ENCODE measurements at places on chromosomes 7 and 10. TPM values are rescaled to one million over a fixed set of nuclear protein-coding genes. Genes with fewer than 3 reads are reported as not detected.

Gene C10orf105
- 0.76 TPM for total RNA-seq

Gene FZD1
- not detected for total RNA-seq

Gene SLC18A3
- not detected for total RNA-seq

Gene LIPN
- total RNA-seq: not detected

Gene PRF1
- total RNA-seq: 32.6 TPM

Gene GJD4
- total RNA-seq: not detected

Gene PRKG1
- total RNA-seq: not detected

Gene MRM2
- total RNA-seq: 26.9 TPM

Gene ENTPD7
- 3.0 TPM for total RNA-seq

Gene OR6V1
- not detected for total RNA-seq

Gene ANKRD22
- total RNA-seq: 0.24 TPM

DNA sequence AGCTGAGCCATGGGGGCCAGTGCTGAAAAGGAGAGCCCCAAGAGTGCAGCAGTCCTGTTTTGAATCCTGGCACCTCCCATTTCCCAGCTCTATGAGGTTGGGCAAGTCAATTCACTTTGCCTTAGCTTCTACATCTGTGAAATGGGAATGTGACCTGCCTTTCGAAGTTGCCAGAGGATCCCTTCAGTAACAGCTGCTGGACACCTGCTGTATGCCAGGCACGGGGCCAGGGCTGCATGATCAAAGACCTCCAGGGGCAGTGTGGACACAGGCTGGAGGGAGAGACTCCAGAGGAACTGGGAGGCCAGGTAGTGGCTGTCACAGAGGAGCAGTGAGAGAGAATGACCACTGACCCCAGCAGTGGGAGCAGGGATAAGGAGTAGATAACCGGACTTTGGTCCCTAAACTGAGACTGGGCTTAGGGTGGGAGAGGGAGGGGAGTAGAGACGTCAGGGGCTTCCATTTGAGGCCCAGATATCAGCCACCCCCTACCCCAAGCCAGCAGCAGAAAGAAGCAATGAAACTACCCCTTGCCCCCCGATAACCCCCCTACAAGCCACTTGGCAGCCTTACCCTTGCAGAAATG, 45.2 kb downstream of the SRRM3 start:
- H3K27me3 ChIP-seq: peaks cover 5% of the 10 kb centered on the region
- no peak overlapping the region for H3K27ac ChIP-seq
- no peaks in the 10 kb centered on the region for H3K4me1 ChIP-seq
- no peak for DNase-seq
- H3K36me3 ChIP-seq: no peaks in the 10 kb centered on the region

DNA sequence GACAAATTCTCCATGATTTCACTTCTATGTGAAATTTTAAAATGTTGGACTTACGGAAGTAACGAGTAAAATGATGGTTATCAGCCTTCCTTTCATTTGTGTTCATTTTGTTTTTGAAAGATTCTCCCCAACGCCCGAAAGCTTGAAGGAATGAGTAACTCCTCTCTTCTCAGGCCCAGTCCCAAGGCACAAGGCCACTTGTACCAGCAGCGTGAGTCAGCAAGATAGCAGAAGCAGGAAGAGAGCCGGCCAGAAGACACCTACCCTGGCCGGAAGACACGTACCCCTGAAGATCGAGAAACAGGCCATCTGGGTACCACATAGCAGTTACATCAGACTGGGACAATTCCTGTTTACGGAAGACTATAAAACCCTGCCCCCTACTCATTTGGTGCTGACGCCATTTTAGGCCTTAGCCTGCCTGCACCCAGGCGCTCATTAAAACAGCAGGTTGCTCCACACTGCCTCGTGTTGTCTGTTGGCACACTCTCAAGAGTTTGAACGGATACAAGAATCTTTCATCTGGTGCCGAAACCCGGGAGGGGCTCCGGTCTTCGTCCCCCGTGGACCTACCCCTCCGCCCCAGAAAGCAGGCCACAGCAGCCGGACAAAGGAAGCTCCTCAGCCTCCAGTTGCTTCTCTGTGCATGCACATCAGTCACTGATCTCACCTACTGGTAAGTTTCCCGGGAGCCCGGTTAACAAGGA, 60.4 kb downstream of the LRRC17 start:
- H3K4me1 ChIP-seq: no peaks in the 10 kb centered on the region
- no peak overlapping the region for H3K27ac ChIP-seq
- H3K4me3 ChIP-seq: no peak overlapping the region
- no peaks in the 10 kb centered on the region for H3K27me3 ChIP-seq
- no peak for DNase-seq

DNA sequence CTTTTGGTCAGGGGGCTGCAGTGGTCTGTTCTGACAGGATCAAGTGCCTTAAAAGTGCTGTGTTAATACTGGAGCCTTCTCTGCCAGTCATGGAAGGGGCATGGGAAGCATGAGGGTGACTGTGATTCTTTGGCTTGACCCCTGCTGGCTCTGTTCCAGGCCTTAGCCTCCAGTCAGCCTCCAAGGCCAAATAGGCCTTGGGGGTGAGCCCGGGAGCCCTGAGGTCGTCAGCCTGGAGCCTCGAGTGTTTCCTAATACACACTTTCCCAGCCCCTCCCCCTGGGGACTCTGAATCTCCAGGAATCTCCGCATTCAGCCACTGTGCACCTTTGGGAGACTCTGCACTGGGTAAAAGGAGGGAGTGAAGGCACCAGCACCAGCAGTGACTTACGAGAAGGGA, 10.0 kb downstream of the HKDC1 start:
- no peak overlapping the region for H3K4me3 ChIP-seq
- no peaks in the 10 kb centered on the region for H3K36me3 ChIP-seq
- H3K4me1 ChIP-seq: peaks cover 54% of the 10 kb centered on the region
- H3K27me3 ChIP-seq: no peaks in the 10 kb centered on the region

DNA sequence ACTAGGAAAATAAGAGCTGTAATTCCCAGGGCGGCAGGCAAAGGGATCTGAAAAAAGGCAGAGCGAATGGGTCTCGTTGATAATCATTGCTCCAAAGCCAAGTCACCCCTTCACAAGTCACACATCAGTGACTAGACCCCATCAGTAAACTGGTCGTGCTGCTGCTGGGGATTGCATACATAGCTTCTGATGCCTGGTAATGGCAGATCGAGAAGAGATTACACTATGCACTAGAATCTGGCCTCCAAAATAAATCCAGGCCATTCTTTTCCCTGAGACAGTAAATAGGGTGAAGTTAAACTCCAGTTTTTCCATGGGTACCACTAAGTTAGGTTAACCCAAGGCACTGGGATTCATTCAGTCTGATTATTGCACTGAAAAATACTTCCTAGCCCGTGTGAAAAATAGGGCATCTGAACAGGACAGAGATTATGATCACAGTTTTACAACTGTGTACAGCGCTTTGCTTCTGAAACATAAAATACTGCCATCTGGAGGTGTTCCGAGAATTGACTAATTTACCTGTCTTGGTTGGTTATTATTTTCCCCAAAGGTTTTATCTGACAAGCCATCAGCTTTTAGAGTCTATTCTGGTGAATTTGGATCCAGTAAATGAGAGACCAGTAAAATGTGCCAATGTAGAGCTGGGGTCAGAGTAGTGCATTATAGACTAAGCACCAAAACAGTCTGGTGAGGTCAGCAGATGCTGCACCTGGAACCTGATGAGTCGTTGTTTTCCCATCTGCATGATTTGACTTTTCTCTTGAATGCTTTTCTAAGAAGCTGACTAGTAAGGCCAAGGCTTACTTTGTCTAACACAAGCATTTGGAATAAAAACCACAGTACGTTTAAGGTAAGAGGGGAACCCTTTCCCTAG, 82.9 kb upstream of the AFAP1L2 start:
- H3K27ac ChIP-seq: peak overlapping the region; percentile 85
- H3K36me3 ChIP-seq: peaks cover 39% of the 10 kb centered on the region
- DNase-seq: peak; percentile 63
- H3K4me3 ChIP-seq: no peak overlapping the region

- peaks cover 24% of the 10 kb centered on the region for H3K4me1 ChIP-seq
- no peak overlapping the region for H3K4me3 ChIP-seq
- no peak for DNase-seq
- no peak overlapping the region for H3K27ac ChIP-seq
- H3K27me3 ChIP-seq: no peaks in the 10 kb centered on the region
Observed at GRCh38 chr10:42809676-42810075, 27.1 kb downstream of the BMS1 start.

DNA sequence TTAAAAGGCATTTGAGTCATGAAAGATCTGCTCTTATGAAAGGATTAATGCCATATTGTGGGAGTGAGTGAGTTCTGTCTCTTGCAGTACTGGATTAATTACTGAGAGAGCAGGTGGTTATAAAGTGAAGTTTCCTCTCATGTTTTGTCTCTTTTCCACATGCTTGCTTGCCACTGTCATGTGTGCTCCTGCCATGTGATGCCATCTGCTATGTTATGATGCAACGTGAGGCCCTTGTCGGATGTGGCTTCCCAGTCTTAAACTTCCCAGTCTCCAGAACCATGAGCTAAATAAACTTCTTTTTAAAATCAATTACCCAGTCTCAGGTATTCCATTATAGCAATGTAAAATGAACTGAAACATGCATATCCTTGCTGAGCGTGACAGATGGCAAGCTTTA, 22.7 kb upstream of the TCTN3 start:
- H3K4me1 ChIP-seq: no peaks in the 10 kb centered on the region
- no peak overlapping the region for H3K27ac ChIP-seq
- no peak for DNase-seq
- H3K4me3 ChIP-seq: no peak overlapping the region
- no peaks in the 10 kb centered on the region for H3K36me3 ChIP-seq
- no peaks in the 10 kb centered on the region for H3K27me3 ChIP-seq

GRCh38 chr7:151857866-151858450, 19.0 kb downstream of the PRKAG2 start:
- DNase-seq: no peak
- peaks cover 11% of the 10 kb centered on the region for H3K4me1 ChIP-seq
- no peak overlapping the region for H3K27ac ChIP-seq
- H3K27me3 ChIP-seq: no peaks in the 10 kb centered on the region
- no peak overlapping the region for H3K4me3 ChIP-seq

DNA sequence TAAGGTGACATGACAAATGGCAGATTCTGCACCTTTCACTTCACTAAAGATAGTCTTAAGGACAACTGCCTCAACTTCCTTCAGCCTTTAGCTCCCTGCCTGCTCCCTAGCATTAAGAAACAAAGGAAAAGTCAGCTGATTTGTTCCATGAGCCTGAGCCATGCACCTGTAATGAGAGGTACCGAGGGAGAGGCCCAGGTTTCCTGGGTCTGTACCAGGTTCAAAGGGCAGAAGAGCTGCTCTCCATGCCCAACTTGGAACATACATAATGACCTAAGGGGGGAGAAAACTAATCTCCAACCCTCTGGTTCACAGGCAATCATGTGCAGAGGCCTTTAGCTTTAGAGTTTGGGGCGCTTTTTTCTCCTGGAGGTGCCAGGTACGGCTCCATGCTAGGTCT, 111.2 kb downstream of the JAZF1 start:
- no peaks in the 10 kb centered on the region for H3K27me3 ChIP-seq
- H3K4me3 ChIP-seq: no peak overlapping the region
- no peak overlapping the region for H3K27ac ChIP-seq
- H3K36me3 ChIP-seq: no peaks in the 10 kb centered on the region

DNA sequence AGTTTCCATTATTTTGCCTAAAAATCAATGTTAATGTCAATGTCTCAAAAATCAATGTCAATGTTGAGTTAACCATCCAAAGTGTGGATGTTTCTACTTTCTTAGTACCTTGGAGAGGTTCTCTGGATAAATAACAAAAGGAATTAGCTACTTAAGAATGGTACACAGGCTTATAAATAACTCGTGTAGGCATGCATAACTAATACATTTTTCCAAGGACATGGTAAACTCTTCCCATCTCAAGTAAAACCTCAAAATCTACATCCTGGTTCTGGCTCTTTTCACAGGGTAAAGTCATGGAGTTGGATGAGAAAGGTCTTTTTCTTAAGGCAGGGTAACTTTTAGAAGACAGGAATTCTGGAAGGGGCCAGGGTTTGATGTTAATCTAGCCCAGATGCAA, 59.9 kb downstream of the CAV1 start:
- H3K27ac ChIP-seq: no peak overlapping the region
- peaks cover 20% of the 10 kb centered on the region for H3K4me1 ChIP-seq
- peaks cover 2% of the 10 kb centered on the region for H3K27me3 ChIP-seq
- H3K36me3 ChIP-seq: no peaks in the 10 kb centered on the region

- H3K36me3 ChIP-seq: no peaks in the 10 kb centered on the region
- H3K27me3 ChIP-seq: peaks cover 36% of the 10 kb centered on the region
- DNase-seq: no peak
- H3K4me1 ChIP-seq: no peaks in the 10 kb centered on the region
- H3K27ac ChIP-seq: no peak overlapping the region
Observed at GRCh38 chr10:124380256-124380995, 38.3 kb downstream of the OAT start.

GRCh38 chr7:88490161-88490560, 183.5 kb upstream of the STEAP4 start:
- no peaks in the 10 kb centered on the region for H3K36me3 ChIP-seq
- peaks cover 2% of the 10 kb centered on the region for H3K27me3 ChIP-seq
- no peaks in the 10 kb centered on the region for H3K4me1 ChIP-seq
- H3K27ac ChIP-seq: no peak overlapping the region
- no peak for DNase-seq
- no peak overlapping the region for H3K4me3 ChIP-seq

GRCh38 chr7:100464210-100464660, at the start of gene SPACDR:
SPACDR (minus strand) TSS chr7:100464260; CDS start chr7:100464025, 235 bp downstream.
- no peak within 1 kb of the TSS for H3K4me3 ChIP-seq
- DNase-seq: no peak
- peaks cover 4% of the 10 kb centered on the region for H3K4me1 ChIP-seq
- H3K36me3 ChIP-seq: peaks cover 10% of the 10 kb centered on the region
- H3K27ac ChIP-seq: no peak within 1 kb of the TSS
- no peaks in the 10 kb centered on the region for H3K27me3 ChIP-seq

GRCh38 chr10:132580143-132580542, 42.6 kb downstream of the INPP5A start:
- DNase-seq: no peak
- peaks cover 3% of the 10 kb centered on the region for H3K36me3 ChIP-seq
- no peaks in the 10 kb centered on the region for H3K27me3 ChIP-seq
- peaks cover 28% of the 10 kb centered on the region for H3K4me1 ChIP-seq

GRCh38 chr7:31747553-31747952, 60.5 kb downstream of the PPP1R17 start:
- H3K27me3 ChIP-seq: peaks cover 2% of the 10 kb centered on the region
- H3K4me1 ChIP-seq: no peaks in the 10 kb centered on the region
- H3K4me3 ChIP-seq: no peak overlapping the region
- no peaks in the 10 kb centered on the region for H3K36me3 ChIP-seq
- DNase-seq: no peak

DNA sequence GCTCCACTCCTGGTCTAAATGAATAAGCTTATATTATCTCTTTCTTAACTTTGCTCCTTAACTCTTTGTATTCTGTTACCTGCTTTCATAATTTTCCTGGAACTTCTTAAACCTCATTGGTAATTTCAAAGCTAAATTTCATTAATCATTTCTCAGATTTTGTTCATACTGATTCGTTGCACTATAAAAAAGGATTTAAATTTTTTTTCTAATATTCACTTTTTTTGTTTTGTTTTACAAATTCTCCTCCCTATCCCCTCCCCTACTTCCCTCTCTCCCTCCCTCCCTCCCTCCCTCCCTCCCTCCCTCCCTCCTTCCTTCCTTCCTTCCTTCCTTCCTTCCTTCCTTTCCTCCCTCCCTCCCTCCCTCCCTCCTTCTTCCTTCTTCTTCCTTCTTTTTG, 14.7 kb downstream of the ST7 start:
- no peak for DNase-seq
- peaks cover 8% of the 10 kb centered on the region for H3K4me1 ChIP-seq
- no peak overlapping the region for H3K4me3 ChIP-seq
- no peaks in the 10 kb centered on the region for H3K27me3 ChIP-seq

- H3K27me3 ChIP-seq: peaks cover 35% of the 10 kb centered on the region
- no peak for DNase-seq
- H3K27ac ChIP-seq: no peak overlapping the region
- H3K4me3 ChIP-seq: no peak overlapping the region
- no peaks in the 10 kb centered on the region for H3K36me3 ChIP-seq
Observed at GRCh38 chr7:94649450-94649849, 6.5 kb downstream of the SGCE start.
